Esophagus squamous epithelium (tissue), 5 donors: ENCODE measurements at places on chromosomes 11 and 22.

DNA sequence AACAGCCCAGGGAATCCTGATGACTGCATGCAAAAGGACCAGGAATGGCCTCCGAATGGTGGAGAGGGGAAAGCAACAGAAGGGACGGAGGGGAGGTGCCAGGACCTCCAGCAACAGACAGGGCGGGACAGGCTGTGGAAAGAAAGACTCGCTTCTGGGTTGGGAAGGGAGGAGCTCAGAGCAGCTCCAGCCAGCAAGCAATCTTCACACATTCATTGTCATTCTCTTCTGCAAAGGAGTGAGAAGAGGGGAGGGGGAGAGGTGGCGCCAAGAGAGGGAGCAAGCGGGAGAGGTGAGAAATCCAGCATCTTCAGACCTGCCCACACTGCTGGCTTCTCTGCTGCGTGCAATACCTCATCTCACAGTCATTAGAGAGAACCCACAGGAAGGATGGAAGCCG is 509.0 kb downstream of the BUD13 start:
- DNase-seq, result no peak

DNA sequence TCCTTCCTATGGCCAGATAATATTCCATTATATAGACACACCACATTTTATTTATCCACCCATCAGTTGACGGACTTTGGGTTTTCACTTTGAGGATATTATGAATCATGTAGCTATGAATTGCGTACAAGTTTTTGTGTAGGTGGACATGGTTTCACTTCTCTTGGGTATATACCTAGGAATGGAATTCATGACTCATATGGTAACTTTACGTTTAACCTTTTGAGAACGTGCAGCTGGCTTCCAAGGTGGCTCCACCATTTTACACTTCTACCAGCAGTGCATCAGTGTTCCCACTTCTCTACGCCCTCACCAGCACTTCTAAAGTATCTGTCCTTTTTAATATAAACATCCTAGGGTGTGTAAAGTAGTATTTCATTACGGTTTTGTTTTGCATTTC is 112.0 kb downstream of the PLEKHA7 start:
- no peak for DNase-seq

GRCh38 chr22:44895296-44896055 is 114.3 kb downstream of the PHF21B start:
- no peak for DNase-seq

DNA sequence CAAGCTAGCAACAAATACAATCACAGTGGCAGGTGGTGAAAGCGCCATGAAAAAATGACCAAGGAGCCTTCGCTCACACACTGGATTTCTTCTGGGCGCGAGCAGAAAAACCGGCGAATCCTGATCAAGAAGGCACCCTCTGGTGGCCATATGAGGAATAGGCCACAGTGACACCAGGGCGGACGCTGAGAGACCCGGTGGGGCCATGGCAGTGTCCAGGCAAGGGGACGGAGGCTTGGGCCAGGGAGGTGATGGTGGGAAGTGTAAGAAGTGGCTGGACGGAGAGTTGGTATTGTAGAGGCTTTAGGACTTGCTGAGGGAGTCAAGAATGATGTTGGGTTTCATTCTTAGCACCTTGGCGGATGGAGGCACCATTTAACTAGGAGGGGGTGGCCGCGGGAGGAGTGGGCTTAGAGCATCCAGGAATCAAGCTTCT is 16.9 kb upstream of the RAC2 start:
- DNase-seq, result no peak

DNA sequence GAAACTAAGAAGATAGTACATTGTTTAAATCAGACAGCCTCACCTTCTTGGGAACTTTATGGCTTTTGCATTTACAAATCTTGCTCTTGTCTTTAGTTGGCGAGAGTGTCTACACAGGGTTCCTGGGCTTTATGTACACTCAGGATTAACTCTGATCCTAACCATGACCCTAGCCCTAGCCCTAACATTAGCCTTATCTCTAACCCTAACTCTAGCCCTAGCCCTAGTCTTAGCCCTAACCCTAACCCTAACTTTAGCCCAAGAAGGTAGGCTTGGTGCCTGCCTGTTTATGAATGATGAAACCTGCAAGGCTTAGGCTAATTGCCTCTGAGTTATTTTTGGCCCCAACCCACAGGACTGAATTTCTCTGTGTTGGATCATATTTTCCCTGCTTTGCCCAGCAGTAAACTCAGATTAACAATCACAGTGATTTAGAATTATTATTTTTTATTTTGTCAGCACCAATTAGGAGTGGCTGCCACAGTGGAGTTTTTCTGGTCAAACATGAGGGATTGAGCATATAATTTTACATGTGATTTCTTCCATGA is 44.1 kb upstream of the OR9Q1 start:
- no peak for DNase-seq

GRCh38 chr11:63762654-63763495 is 5.7 kb downstream of the ZFTA start:
- no peak for DNase-seq

DNA sequence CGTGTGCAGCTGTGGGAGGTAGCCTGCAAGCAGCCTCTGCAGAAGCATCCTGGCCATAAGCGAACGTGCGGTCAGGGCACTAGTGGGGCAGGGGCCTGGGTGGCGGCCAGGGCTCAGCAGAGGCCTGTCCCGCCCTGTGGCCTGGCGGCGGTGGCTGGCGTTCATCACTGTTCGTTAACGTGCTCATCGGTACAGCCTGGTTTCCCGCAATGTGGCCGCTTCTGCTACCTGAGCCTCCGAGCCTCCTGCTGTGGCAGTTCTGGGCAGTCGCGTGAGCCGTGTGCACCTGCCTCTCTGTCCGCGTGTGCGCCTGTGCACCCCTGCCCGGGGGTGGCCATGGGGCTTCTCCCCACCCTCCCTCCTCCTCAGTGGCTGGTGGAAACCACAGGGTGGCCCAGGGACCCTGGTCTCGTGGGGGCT is 117.9 kb downstream of the KCNQ1OT1 start:
- no peak for DNase-seq

GRCh38 chr22:32809786-32810554 is 8.5 kb downstream of the TIMP3 start:
- no peak for DNase-seq

- DNase-seq, result no peak
Measured at GRCh38 chr11:120271672-120272071, 31.7 kb downstream of the POU2F3 start.

DNA sequence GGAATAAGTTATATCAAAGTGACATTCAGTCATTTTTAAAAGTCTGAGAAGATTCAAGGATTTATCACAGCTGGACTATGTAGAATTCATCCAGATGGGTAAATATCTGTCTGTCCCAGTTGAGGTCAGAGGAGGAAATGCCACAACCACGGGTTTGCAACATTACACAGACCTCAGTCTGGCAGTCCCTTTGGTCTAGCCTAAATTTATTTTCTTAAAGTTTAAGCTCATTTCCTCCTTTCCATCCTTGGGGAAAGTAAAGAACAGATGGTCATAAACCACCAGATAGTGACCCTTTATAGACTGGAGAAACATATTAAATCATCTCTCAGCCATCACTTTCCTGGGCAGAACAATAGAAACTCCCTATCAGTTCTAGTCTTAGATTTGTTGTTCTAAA is 238.4 kb upstream of the DDI1 start:
- no peak for DNase-seq

DNA sequence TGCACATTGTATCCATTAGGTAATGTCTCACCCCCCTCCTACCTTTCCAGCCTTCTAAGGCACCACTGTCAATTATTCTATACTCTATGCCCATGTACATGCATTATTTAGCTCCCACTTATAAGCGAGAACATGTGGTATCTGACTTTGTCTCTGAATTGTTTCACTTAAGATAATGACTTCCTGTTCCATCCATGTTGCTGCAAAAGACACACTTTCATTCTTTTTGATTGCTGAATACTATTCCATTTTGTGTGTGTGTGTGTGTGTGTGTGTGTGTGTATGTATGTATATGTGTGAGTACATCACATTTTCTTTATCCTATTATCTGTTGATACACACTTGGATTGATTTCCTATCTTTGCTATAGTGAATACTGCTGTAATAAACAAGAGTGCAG is 84.2 kb downstream of the PGR start:
- no peak for DNase-seq

DNA sequence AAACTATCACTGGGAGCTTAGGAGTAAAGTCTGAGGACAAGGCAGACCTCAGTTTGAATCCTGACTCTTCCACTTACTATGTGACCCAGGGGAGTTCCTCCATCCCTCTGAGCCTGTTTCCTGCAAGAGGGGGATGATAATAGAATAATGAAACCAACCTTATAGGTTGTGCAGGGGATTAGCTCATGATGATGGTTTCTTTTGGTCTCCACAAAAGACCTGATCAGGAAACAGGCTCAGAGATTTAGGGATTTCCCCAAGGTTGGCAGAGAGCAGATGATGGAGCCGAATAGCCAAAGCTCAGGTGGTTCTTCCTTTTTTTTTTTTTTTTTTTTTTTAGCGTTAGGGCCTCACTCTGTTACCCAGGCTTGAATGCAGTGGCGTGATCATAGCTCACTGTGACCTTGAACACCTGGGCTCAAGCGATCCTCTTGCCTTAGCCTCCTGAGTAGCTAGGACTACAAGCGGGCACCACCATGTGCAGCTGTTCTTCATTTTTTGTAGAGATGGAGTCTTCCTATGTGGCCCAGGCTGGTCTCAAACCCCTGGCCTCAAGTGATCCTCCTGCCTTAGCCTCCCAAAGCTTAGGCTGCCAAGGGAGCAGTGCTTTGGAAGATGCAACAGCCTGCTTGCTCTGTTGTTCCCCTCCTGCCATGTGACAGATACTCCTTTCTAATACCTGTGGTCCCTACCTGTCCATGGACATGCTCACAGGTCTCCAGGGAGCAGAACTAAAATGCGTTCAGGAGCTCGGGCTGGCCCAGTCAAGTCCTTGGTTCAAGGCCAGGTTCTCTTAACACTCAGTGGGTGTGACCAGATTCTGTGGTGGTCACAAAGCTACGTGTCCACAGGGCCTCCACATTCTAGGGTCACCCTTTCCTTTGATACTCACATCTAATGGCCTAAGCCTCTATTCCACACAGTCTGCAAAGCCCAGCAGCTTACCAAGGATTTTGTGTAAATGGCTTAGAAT is 22.3 kb downstream of the PATZ1 start:
- no peak for DNase-seq

- no peak for DNase-seq
Measured at GRCh38 chr11:102802341-102802740, 4.4 kb upstream of the MMP1 start.

DNA sequence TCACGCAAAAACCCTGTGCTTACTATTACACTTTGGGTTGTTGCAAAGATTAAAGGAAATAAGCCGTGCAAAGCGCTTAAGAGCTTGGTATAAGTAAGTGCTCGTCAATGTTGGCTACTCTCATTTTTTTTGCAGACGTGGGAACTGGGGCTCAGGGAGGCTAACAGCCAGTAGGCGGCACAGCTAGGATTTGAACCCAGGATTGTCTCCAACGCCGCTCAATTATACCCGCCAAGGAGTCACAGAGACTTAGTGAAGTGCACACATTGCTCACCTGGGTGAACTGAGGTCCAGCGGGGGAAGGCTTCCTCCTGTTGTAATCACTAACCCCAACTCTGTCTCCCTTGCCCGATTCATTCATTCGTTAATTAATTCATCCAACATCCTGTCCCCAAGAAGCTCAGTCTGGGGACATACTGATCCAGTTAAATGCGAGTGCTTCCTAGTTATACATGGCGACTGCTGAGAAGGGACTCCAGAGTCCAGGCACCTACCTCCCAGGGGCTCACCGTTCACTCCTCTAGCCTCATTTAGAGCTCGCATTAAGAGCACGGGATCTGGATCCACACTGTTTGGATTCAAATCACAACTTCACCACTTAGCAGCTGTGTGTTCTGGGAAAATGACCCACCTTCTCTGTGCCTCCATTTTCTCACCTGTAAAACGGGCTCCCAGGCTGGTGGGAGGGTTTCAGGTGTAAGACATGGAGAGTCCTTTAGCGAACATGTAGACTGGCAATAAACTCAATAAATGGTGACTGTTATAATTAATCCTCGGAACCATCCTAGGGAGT is 838 bp upstream of the MTFP1 start:
- no peak for DNase-seq

DNA sequence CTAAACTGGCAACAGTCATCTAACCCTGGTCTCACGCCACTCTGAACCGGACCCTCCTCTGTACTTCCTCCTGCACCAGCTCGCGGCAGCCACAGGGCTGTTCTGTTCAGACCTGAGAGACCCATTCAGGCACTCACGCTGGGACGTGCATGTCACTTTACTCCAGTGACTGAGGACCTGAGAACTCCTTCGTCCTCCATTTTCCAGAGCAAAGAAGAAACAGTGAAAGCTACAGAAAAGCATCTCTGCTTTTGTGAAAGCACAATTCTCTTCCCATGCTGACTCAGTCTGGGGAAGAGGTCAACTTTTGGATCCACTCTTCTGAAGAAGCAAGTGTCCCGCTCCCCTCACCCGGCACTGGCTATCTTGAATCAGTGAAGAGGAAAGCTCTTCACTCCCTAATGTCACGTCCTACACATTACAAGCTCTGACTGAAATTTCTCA is 24.5 kb downstream of the PISD start:
- DNase-seq, result no peak

DNA sequence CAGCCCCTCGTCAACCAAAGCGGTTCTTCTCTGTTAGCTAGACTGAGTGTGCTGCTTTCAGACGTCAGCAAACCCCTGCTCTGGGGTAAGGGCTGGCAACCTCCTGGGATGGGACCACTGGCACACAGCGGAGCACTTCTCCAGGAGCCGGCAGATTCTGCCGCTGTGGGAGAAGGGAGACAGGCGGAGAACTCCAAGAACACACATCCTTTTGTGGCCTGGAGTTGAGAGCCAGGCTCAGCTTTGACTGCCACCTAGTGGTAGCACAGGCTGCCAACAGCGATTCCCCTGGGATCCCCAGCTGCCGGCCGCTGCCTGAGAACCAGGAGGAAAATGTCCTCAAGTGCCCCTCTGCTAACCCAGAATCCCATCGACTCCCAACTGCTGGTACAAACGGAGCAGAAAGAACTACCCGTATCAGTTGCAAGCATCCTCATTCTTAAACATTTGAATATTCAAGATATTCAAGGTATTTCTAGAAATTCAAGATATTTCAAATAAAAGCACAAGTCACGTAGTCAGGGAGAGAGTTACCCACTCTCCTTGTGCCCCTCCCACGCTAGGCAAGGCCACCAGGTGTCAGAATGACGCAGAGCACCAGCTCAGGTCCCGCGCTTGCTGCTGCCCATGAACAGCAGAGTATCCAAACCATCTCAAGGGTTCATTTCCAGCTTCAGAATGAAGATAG is 4.9 kb downstream of the LTO1 start:
- DNase-seq, result no peak

- DNase-seq, result no peak
Measured at GRCh38 chr11:111736181-111736590, 30.0 kb downstream of the PPP2R1B start.
